ENCODE measurements at places on chromosomes 1 and 21. TPM values are rescaled to one million over a fixed set of nuclear protein-coding genes. Genes with fewer than 3 reads are reported as not detected.

DNA sequence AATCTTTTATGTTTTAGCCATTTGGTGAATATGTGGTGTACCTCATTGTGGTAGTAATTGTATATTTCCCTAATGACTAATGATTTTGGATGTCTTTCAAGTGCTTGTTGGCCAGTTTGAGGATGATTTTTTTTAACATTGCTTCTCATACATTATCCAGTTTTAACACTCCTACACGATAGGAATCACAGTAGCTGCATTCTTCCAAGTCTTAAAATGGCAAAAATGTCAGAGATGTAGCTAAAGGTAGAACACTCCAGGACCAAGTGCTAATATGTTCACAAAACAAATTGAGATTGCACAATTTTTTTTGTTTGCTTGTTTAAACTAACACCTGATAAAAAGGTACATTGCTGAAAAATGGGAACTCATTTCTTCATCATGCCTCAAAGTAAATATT is 11.7 kb downstream of the USP25 start:
- DNase-seq, result no peak

DNA sequence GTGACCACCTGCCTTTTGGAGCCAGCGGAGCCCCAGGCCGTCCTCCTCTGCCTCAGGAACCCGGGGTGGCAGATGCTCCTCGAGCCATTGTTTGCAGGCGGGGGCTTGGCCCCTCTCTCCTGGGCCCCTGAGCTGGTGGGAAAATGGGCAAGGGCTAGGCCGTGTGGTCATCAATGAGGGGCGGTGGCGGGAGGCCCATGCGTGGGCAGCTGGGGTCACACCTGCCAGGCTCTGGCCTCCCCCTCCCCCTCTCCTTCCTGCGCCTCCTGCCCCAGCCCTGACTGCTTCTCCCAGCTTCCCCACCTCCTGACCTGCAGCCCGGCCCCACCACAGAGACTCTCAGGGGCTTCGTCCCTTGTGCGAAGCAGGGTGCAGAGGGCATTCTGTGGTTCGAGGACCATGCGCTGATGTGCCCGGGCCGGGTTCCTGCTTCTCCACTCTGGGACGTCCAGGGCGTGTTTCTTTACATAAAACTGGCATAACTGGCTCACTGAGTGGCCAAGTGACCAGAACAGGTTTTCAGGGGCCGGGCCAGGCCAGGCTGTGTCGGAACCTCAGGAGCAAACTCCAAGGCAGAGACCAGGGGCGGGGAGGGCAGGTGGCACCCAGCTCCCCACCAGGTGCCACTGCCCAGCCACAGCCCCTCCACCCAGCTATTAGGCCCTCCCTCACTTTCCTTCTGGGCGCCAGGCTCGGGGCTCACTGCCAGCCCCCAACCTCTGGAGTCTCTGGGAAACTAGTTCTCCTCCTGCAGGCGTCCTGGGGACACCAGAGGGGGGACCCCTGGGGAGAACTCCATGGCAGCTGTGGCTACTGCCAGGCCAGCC is 9.3 kb downstream of the SAMD11 start:
- no peak for DNase-seq

DNA sequence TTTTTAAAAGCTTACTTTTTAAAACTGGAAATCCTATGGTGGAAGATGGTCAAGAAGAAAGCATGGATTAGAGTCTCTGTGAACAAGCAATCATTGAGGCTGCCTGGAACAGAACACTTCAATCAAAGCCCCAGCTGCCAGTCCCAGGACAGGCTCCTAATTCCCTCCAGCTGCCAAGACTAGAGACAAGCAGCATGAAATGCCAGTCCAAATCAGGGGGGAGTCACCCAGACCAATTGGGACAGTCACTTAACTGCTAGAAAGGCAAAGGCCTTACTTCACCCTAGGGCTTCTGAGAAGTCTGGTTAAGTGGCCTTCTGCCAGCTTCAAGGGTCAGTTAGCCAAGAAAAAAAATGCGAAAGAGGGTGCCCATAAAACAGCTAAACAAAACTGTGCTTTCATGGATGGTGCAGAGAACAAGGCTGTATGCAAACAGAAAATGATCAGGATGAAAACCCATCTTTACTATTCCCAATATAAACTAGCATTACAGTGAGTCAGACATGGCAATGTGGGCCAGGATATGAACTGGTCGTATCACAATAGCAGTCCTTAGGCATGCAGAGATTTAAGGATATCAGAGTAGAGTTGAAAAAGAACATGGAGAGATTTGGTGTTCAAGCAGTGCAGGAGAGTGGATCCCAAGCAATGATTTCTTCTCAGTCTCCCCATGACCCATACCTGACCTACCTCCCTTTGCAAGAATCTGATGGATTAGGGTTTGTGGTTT is 31.0 kb upstream of the MAN1A2 start:
- DNase-seq, result no peak

DNA sequence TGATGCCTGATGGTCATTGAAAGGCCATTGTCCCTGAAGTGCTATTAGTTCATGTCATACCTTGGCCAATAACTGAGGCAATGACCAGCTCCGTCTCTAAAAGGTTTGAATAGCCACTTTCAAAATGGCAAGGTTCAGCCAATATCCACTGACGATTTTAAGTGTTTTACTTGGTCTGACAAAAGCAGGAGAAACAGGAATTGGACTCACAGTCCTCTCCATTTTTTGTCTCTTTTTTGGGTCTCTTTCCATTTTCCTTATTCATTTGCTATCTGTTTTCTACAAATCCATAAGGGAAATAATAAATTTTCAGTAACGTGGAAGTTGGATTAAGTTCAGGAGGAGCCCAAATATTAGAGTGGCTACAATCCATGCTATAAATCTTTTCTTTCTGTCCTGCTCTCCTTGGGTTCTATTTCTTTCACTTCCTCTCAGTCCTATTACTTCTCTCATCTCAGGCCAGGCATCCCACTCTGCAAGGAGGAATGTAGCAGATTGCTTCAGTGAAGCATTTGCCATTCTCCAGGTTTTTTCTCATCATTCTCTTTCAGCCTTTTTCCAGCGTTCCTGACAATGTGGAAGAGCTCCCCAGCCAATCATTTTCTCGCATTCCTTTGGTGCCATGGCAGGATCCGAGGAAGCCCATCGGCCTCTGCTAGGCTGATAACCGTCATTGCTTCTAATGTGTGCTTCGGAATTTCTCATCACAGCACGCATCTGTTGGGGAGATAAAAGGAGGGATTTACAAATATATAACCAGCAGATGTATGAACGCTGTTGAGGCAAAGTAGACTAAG is 414.5 kb downstream of the ADGRL2 start:
- no peak for DNase-seq

Gene FYB2
- total RNA-seq, result not detected

DNA sequence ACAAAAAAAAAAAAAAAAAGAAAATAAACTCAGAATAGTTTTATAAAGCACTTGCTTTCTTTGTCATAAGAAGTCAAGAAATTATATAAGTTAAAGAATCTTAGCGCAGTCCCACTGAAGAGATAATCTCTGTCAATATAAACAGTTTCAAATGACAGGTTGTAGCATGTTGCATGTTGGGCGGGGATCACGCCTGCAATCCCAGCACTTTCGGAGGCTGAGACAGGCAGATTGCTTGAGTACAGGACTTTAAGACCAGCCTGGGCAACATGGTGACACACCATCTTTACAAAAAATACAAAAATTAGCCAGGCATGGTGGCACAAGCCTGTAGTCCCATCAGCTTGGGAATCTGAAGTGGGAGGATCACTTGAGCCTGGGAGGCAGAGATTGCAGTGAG is 18.4 kb upstream of the INPP5B start:
- DNase-seq, result no peak

DNA sequence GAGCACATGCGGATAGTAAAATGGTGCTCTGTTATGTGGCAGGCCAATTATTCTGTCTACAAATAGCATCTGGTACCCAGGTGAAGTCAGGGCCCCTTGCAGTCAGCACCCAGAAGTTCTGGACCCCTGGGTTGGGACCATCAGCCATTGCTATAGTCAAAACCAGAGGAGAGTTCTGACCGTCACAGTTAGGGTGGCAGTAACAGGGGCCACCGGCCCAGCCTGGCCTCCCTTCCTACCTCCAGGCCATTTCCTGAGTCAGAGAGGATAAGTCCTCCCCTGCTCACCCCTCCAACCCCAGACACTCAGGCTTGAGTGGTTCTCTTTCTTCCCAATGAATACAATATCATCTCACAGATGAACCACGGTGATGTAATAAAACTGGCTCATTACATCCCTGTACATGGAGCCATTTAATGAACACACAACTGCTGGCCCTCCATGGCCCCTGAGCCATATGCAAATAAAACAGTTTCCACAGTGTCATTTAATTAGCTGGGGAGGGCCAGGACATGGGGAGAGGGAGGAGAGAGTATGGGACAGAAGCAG is 673.6 kb downstream of the MATN1 start:
- DNase-seq, result peak; percentile 21

Gene SLC1A7
- 0.89 TPM for total RNA-seq

- DNase-seq, result no peak
These were observed 2.9 kb downstream of the JUN start for GRCh38 chr1:58780836-58781452.

DNA sequence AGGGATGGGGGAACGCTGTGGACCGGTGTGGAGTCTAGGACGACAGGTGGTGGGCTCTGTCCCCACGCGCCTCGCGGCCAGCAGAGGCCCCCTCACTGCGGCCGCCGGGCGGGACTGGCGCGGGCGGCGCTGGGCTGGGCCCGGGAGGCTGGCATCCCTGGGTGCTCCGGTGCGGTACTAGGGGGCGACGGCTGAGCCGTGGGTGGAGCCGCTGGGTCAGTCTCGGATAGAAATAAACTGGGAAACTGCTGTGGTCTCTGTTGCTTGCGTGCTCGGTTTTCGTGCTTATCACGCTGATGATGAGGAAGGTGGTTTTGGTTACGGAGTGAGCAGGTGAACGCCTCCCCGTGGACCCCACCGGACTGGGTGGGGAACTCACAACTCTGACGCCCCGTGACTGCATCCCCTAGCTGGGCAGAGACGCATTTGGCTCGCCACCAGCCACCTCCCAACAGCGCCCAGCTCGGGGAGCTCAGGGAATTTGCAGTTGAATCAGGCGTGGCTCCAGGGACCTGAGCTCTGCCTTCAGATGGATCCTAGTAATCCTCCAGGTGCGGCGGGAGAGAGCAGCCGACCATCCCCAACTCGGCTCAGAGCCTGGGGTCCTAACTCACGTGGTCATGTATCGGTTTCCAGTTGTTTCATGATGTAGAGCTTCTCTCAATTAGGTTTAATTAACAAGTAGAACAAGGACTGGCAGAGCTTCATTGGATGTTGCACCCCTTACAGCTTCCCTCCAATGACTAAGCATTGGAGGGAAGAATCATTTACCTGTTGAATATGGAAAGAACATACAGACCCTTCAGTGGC is 32.1 kb downstream of the HSD17B7 start:
- peak; percentile 58 for DNase-seq

- no peak for DNase-seq
These were observed at the start of the genes ADORA3 and TMIGD3 for GRCh38 chr1:111503585-111504060. Gene ADORA3, minus strand, starts transcription at chr1:111503633. Its CDS starts 279 bp downstream, at chr1:111503354. Gene TMIGD3, minus strand, starts transcription at chr1:111503633. Its CDS starts 279 bp downstream, at chr1:111503354.

DNA sequence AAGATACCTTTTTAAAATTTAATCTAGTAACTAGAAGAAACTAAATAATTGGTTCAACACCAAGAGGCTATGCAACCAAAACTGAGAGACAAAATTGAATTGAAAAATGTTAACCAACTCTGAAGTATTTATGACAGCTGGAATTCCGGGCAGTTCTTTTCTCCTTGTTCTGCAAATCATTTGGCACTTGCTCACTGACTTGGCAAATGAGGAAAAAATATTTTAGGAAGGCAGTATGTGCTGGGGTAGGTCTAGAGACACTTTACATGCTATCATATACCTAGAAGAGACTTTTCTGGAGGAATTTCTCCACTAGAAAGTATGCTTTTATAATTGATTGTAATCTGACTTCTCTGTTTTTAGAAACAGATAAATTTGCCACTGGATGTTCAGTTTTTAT is 22.1 kb upstream of the SH3D21 start:
- DNase-seq, result no peak

Gene CFAP57
- 0.31 TPM for total RNA-seq

DNA sequence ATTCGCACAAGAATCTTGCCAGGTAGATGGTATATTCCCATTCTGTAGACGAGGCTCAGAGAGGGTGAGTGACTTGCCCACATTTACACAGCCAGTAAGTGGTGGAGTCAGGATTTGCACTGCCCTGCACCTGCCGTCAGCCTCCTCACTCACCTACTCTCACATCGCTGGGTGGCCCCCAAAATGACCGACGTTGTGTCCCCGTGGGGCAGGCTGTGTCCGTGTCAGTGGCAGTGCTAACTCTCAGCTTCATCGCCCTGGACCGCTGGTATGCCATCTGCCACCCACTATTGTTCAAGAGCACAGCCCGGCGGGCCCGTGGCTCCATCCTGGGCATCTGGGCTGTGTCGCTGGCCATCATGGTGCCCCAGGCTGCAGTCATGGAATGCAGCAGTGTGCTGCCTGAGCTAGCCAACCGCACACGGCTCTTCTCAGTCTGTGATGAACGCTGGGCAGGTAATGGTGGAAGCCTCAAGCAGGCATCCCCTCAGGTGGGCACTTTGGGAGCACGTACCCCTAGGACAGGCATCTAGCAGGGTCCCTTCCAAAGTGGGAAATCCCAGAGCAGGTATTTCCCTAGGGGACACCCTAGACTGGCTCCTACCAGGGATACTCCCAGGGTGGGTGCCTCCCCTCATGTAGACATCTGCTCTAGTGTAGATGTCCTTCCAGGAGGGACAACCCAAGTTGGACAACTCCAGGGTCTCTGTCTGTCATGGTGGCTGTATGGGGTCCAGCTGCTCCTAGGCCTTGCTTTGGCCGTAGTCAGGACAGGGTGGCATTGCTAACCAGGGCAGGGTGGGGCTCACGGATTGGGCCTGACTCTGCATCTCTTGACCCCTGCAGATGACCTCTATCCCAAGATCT is 3.4 kb downstream of the HCRTR1 start:
- DNase-seq, result peak; percentile 35

Gene OR10J1
- total RNA-seq, result not detected

- DNase-seq, result no peak
These were observed 606.3 kb downstream of the NUF2 start for GRCh38 chr1:163928069-163928468.

Gene AKNAD1
- 1.3 TPM for total RNA-seq

DNA sequence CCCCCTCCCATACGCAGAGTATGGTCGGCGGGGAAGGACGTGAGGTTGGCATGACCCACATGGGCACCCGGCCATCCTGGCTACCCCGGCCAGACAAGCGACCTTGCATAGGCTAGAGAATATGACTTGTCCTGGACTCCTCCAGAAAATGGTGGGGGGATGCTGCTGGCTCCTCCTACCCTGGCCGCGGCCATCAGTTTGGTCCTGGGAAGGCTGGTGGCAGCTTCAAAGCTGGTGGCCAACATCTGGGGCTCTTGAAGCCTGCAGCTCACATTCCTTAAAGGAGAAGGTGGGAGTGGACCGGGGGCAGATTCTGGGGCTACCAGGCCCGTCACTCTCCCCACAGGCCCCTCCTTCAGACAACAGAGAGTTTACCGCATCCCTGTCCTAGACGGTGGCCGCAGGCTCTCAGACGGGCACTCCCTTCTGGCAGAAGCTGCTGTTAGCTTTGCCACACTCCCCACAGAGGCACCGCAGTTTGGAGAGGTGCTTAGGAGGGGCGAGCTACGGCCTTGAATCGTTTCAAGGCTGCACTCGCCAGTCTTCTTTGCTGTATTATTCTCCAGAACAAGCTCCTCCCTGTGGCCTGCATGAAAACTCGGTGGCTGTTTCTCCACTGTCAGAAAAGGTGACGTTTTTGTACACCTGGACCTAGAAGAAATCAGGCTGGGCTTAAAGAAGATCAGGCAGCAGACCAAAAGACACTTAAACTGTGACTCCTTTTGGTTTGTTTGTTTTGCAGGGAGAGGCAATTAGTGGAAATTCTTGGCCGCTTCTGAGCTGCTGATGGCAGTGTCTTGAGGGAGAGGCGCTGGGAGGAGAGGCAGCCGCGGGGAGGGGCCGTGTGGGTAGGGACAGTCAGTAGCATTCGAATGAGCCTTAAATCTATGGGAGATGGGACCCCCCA is 68.0 kb downstream of the RUNX3 start:
- DNase-seq, result no peak

Measured in sciatic nerve (tissue), 2 donors.